ENCODE measurements at places on chromosomes 7 and 10.

GRCh38 chr10:128633864-128634540 is 507.8 kb upstream of the MKI67 start:
- DNase-seq = no peak

DNA sequence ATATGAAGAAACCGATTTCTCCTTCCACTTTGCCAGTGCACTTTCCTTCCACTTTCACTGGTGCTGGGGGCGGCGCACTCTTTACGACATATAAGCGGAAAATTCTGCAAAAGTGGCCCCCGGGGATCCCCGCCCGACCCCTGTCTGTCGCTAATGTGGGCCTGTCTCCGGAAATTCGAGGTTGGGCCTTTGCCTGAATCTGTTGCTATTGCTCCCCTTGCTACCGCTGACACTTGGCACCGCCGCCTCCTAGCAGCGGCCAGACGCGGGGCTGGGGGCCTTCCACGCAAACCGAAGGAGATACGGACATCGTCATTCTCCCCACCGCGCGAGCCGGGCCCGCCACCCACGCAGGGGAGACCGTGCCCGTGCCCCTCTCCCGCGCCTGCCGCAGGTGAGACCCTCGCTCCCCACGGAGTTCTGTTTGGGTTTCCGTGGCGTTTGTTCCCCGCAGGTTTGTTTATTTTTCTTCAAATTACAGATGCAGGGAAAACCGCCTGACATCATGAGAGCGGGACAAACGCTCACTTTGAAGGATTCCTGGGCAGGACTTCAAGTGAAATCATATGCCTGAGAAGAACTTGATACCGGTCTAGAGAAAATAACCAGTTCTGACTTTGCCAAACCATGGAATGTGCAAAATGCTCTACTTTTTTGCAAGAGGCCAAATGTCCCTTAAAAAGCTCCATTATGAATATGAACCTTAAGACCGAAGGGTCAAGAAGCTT is 5.0 kb downstream of the TWIST1 start:
- DNase-seq = no peak

- no peak for DNase-seq
These were observed 13.7 kb upstream of the USP6NL start for GRCh38 chr10:11625019-11625735.

DNA sequence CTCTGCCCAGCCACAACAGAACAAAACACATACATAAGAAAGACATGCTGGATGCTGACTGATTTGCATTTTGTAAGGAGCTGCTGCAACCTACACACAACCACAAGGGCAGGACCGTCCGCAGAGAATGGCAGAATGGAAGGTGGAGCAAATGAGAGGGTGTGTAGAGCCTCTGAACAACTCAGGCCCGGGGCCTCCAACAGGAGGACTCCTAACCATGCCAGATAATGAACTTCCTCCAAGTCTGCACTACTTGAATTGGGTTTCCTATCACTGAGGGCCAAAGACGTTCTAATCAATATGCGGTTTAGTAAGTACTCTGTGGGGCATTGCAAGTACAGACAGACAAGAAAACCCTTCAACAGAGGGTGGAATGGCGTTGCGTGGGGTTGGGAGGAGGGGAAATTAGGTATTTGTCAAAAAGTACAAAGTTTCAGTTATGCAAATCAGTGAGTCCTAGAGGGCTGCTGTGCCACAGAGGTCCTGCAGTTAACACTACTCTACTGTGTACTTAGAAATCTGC is 14.6 kb downstream of the VOPP1 start:
- DNase-seq = no peak

GRCh38 chr10:129694691-129695243 is 227.7 kb downstream of the MGMT start:
- no peak for DNase-seq

DNA sequence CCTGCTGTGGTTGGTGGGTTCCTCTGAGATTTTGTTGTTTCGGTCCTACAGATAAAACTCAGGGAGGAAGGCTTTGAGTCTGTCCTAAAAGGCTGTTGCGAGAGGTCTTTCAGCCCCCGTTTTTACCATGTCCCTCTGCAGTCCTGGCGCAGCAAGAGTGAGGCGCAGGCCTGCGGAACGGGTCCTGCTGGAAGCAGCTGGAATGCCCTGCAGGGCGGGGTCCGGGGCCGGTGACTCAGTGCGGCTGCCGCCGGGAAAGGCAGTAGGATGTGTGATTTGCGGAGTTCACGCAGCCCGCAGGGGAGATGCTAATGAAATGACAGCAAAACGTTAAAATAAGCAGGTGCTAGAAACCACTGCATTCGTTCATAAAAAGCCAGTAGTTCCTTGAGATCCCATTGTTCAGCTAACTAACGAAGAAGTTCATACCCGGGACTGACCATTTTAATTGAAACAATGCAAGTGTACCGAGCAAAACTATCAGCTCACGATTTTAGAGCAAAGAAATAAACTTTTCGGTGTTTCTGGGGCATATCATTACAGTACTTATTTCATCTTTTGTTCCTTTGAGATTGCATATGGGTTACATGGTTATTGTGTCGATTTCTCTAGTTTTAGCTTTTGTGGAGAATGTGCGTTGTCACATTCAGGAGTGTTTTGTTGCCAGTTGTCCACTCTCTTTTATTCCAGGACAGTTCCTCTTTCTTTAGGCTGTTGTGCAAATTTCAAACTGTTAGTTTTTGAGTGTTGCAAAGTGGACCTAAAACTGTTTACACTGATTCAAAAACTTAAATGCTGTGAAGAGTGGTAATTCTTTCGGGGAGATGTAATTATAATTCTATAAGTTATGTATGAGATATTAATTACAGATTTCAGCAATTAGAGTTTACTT is 783 bp downstream of the ANLN start:
- DNase-seq = peak; percentile 32

GRCh38 chr10:29615195-29615594 is 19.6 kb downstream of the SVIL start:
- no peak for DNase-seq

- no peak for DNase-seq
These were observed 37.0 kb upstream of the PDCD4 start for GRCh38 chr10:110834629-110835301.

GRCh38 chr10:91799612-91799975 is 1.4 kb downstream of the TNKS2 start:
- DNase-seq = no peak

GRCh38 chr7:30928254-30928872 is 16.7 kb downstream of the AQP1 start:
- no peak for DNase-seq

DNA sequence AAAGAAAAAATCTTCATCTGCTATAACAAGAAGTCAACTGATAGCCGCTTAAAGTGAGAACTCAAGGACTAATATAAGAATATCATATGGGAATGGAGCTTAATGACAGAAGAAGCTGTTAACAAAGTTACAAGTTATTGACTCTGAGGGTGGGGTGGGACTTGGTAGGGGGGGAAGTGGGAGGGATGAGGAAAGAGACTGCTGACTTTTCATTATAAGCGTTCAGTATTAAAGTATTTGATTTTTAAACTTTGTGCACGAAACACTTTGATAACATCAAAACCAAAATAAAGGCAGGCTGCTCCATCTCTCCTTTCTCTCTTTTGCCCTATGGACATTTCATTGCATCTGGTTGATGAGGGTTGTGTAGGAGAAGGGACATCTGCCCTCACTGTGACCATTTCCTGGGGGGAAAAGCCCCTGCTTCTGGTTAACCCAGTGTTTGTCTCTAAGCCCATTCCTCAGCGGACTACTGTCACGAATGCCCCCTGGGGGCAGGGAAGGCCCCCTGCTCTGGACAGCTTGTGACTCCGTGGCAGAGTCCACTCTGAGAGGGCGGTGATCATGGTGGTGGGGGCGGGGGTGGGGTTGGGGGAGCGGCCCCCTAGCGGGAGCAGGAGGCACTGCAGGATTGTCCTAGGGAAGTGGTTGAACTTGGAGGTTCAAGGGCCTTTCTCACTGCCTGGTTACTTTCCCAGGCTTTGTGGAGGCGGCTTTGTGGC is 17.4 kb downstream of the SLC13A4 start:
- no peak for DNase-seq

DNA sequence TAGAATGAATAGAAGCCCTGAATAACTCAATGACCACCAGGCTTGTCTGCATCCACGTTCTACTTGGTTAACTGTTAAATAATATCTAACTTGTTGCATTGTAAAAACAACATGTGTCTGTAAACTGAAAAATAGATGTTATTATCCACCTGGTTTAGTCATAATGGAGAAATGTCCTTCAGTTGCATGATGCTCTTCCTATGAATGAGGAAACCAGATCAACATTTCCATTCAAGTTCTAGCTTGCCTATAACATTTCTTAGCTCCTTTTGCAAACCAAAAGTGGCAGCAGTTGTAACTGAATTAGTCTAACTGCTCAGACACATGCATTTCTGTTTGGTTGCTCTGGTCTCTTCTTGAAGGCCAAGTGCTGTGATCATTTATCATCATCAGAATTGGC is 62.9 kb upstream of the BET1 start:
- DNase-seq = no peak

GRCh38 chr7:134891696-134892678 is 94.3 kb upstream of the AGBL3 start:
- DNase-seq = no peak

GRCh38 chr7:26460351-26461085 is 168.9 kb downstream of the SNX10 start:
- DNase-seq = no peak

- DNase-seq = no peak
These were observed 101.4 kb downstream of the RELN start for GRCh38 chr7:103887853-103888602.

GRCh38 chr7:5827755-5828154 is 46.3 kb upstream of the RNF216 start:
- DNase-seq = peak; percentile 39

DNA sequence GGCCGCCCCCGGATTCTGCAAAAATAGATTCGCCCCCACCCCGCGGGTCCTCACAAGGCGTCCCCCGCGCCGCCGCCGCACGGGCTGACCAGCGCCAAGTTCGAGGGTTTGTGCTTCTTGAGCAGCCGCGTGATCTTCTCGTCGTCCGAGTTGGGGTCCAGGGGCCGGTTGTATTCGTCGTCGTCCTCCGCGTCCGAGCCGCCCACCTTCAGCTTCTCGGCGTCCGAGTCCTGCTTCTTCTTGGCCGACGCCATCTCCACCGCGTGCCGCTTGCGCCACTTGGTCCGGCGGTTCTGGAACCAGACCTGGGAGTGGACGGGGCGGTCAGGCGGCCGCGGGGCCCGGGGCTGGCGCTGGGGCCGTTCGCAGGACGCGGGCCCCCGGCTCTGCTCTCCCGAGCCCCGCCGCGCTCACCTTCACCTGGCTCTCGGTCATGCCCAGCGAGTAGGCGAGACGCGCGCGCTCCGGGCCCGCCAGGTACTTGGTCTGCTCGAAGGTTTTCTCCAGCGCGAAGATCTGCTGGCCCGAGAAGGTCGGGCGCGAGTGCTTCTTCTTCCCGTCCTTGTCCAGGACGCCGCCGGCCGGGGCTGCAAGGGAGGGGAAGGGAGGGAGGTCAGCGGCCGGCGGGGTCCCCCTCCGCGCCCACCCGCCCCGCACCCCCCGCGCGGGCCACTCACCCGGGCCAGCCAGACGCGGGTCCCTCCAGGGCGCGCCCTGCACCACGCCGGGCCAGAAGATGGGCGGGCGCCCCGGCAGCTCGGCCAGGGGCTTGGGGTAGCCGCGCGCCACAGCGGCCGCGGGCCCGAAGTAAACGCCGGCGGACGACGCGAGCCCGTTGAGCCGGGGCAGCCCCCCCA is 853 bp downstream of the NKX6-2 start:
- DNase-seq = no peak

GRCh38 chr7:27158436-27159265 is 2.2 kb upstream of the HOXA7 start:
- DNase-seq = no peak

GRCh38 chr10:49803988-49804387 is 41.9 kb upstream of the OGDHL start:
- DNase-seq = no peak

- no peak for DNase-seq
These were observed 14.7 kb downstream of the WDR37 start for GRCh38 chr10:1070919-1071318.

GRCh38 chr7:6028563-6028962 is 2.6 kb upstream of the ANKRD61 start:
- DNase-seq = no peak
